LHCN-M2 (cell line): ENCODE measurements at places on chromosomes 12 and 14. TPM values are rescaled to one million over a fixed set of nuclear protein-coding genes. Genes with fewer than 3 reads are reported as not detected.

Gene INHBE
- 0.26 and 0.40 TPM in 2 replicates for total RNA-seq

GRCh38 chr12:122265886-122266229 is 436 bp downstream of the VPS33A start:
- DNase-seq = no peak

Gene TSPAN11
- total RNA-seq = 0.17 and 0.32 TPM in 2 replicates

DNA sequence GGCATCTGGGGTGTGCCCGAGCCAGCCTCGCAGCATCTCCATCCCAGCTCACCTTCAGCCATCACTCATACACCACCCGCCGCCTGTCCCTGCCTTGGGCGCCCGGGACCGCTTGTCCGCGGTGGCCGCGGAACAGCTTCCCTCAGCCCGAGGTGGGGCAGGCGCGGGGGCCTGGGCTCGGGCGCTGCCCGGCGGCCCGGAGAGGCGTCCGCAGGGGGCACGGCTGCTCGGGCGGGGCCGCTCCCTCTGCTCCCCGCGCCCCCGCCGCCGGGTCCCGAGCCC is 430 bp downstream of the SLC41A2 start:
- no peak for DNase-seq

DNA sequence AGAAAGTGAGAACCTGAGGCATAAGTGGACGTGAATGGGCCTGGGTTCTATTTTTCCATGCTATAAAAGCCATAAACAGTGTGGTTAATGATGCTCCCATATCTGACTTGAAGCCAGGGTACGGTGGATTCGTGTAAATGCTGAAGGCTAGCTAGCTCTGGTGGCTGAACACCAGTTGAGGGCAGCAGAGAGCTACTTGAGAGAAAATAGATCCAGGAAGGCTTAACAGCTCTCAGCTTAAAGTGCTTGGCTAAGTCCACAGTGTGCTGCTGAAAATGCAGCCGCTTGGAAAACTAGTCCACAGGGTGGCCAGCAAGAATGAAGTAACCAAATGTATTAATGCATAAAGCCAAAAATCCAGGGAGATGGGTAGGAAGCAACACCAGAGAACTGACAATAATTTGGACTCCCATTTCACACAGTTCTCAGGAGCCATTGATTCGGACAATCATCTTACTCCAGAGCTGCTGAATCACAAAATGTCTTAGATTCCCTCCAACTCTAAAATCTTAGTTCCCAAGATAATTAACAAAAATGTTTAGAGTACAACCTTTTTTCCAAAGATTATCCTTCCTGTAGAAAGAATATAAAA is 15.0 kb upstream of the FOXG1 start:
- DNase-seq = peak; percentile 69

- no peak for DNase-seq
Observed at GRCh38 chr14:100398044-100398443, 74.9 kb downstream of the SLC25A47 start.

DNA sequence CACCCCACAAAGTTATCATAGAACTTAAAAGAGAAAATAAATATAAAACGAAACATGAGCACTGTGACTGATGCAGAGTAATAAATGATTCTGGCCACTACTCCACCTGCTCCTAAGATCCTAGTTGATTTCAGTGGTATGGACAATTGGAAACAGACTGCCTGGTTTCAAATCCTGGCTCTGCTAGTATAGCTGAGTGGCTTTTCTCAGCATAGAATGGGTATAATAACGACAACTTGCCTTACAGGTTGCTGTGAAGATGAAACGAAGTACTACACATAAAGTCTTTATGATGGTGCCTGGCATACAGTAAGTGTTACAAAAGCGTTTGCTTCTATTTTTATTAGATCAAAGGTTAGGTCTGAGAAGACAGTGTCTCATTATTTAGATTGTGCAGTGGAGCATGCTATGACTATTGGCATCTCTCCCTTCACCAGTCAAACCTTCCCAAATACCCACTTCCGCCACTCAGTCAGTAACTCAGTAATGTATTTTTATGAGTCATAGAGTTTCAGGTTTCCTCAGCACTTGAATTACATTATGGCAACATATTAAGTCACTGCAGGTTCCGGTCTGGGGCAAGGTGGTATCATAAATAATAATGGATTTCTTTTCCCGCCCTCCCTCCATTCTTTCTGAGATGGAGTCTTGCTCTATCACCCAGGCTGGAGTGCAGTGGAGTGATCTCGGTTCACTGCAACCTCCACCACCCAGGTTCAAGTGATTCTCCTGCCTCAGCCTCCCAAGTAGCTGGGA is 29.7 kb upstream of the NR2C1 start:
- peak; percentile 91 for DNase-seq

DNA sequence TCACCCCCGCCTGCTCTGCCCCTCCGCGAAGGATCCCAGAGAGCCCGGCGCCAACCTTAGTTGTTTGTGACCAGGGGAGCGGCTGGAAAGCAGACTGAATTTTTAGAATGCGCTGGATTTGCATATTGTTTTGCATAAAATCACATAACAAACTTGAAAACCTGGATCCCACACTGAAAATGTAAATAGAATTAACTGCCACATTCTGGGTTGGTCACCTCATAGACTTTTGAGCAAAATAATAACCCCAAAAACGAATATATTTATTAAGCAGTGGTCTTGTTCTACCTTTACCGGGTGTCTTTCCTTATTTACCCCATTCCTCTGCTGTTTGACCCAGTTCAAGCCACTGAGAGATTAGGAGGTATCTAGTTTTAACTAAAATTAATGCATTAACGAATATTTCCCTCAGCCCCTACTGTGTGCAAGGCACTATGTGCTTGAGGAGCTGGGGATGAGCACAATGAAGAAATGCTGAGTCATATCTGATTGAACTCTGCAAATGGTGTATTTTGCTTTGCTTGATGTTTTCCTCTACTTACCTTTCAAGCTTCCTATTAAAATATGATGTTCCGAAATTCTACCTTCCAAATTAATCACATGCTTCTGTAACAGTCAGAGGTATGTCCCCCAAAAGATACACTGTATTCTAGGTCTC is 438 bp upstream of the EGLN3 start:
- DNase-seq = no peak

Gene CLEC2A
- total RNA-seq = not detected in 2 replicates

Gene SOAT2
- not detected in 2 replicates for total RNA-seq

GRCh38 chr12:70402597-70402996 is 36.5 kb downstream of the KCNMB4 start:
- DNase-seq = no peak

DNA sequence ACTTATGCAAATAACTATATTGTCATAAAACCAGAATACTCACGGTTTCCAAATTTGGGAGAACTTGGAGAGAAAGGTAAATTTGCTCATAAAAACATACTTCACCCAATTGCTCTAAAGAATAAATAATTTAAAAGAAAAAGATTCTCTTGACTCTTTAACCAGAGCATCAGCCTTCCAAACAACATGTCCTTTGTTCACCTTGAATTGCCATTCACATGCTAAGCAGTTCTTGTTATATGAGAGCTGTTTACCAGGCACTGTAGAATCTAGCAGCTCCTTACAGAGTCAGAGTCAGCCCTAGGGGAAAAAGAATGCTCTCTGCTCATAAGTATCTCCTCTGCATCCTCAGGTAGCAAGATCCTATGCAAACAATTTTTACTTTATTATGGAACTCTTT is 10.2 kb downstream of the SLCO1A2 start:
- no peak for DNase-seq

GRCh38 chr12:30965613-30965985 is 39.1 kb downstream of the TSPAN11 start:
- DNase-seq = no peak

Gene IGFBP6
- total RNA-seq = 178 and 231 TPM in 2 replicates

DNA sequence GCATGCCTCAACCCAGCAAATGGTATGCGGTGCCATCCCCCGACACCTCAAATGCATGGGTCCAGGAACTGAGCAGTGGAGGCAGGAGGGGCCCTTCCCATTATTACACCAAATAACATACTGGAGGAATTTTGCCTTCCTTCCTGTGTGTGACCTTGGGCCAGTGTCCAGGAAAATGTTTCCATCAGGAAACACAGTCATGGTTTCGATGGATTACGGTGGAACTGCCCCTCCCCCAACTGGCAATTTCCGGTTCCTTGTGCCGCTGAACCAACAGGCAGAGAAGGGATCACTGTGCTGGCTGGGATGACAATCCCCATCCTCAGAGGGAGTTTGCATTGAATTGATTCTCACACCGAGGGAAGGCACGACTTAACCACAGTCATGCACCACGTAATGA is 9.1 kb upstream of the CDC42BPB start:
- DNase-seq = no peak

GRCh38 chr12:96177013-96177412 is 17.2 kb upstream of the ELK3 start:
- DNase-seq = peak; percentile 88

GRCh38 chr12:6074979-6075585 is 49.4 kb downstream of the VWF start:
- peak; percentile 37 for DNase-seq

DNA sequence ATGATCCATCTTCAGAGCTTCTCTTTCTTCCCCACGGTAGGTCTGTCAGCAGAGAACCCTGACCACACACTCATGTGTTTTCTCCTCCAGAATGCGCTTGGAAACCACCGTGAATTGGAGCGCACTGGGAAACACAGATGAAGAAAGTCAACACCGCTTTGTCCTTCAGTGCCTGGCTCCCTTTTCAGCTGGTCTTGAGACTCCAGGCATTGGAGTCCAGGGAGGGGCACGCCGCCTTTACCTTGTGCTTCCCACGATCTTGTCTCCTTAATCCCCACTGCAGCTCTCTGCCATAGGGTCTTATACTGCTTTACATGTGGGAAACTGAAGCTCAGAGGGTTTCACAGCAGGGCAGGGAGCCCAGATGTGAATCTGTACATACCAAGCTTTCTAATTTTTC is 1.1 kb downstream of the FAM90A1 start:
- no peak for DNase-seq

DNA sequence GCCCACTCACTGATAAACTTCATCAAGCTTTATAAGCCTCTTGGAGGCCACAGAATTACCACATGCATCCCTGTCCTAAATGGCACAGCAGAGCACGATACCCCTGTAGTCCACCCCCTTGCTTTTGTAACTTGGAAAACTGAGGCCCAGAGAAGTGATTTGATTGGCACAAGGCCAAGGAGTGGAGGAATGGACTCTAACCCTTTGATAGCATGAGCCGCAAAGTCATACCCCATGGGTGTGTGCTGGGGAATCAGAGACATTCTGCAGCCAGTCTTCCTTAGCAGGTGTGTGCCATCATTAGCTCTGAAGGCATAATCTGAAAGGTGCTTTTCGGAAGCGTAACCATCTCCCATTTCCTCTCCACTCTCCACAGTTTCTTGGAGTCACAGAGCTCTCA is 28.5 kb upstream of the PWP1 start:
- DNase-seq = no peak

DNA sequence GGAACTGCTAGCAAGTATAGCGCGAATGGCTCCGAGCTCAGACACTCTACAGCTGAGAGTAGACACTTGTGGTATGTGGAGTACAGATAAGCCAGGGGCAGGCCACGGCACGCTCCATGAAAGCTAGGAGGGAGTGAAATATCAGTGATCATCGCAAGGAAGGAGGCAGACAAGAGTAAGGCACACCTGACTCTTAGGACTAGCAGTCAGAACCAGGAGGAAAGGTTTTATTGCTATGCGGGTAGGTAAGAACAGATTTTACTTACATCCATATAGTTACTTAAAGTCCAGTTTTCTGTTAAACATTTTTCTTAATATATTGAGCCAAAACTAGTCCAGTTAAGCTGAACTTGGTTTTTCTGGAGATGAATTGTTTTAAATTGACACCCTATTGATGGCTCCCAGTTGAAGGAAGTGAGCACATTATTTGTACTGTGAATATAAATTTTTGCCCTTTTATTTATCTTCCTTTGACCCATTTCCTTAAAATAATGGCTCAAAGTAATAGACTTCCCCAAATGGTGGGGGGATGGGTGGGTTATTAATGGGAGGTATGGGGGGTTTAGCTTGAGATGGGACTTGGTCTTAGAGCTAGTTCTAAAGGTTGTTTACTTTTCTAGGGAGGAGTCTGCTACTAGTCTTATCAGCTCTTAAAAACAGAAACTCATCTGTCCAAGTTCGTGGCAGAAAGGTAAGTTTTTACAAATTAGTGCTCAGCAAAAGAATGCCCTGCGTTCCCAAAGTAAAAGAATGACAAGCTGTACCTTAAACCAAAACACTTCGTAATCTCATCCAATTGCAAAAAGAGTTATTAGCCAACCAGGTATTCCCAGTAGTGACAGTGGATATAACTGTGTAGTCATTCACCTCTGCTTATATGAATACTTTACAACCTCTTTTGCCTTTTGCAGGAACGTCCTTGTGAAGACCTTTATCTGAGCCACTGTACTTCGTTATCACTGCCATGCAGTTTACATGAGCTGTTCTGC is 5.8 kb downstream of the HNRNPA1 start:
- no peak for DNase-seq

DNA sequence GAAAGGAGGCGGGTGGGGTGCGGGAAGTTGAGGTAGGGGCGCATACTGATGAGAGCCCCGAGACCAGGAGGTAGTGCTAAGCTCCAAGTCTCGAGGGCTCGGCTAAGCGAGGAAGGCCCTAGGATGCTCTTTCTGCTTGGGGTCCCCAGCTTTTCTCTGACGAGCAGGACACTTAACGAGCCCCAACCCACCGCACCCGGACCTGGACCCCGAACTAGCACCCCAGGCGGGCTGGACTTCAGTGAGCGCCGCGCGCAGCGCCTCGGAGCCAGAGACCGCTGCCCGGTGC is 4.7 kb upstream of the C1QL4 start:
- DNase-seq = no peak

DNA sequence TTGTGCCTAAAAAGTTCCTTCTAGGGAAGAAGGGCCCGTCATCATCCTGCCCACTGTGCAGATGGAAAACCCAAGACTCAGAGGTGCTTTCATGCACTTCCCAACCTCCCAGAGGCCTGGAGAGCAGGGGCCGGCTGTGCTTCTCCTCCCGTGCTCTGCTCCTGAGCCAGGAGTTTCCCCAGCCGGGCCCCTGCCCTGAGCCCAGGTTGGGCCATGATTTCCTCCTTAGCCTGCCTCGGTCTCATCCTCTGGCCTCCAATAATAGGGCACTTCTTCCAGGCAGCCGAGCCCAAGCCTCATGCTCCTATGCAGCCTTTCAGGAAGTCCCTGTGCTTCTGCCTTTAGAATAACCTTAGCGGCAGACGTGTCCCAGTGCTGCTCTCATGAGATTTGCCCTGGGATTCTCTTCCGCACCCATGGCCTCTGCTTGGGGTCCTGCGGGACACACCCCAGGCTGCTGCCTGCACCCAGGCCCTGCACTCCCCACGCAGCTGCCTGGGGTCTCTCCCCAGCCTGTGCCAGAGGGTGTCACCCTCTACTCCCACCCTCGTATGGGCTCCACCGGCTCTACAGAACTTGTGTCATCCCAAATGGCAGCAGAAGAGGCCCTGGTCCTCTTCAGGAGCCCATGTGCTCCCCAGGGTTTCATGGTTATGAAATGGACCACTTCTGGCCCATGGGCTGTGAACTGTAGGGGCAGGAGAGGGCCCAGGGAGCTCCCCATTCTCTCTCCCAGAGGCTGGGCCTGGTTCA is 359.3 kb downstream of the ADGRD1 start:
- no peak for DNase-seq

- peak; percentile 49 for DNase-seq
Observed at GRCh38 chr12:121530600-121531355, 50.0 kb downstream of the KDM2B start.

- DNase-seq = no peak
Observed at GRCh38 chr12:88437226-88437625, 143.0 kb downstream of the KITLG start.

Gene PRKD1
- total RNA-seq = 16.1 and 23.1 TPM in 2 replicates

GRCh38 chr12:3928538-3929184 is 55.5 kb upstream of the PARP11 start:
- DNase-seq = peak; percentile 59

Gene C12orf54
- not detected in 2 replicates for total RNA-seq
